ENCODE measurements at places on chromosomes 5 and 9.

DNA sequence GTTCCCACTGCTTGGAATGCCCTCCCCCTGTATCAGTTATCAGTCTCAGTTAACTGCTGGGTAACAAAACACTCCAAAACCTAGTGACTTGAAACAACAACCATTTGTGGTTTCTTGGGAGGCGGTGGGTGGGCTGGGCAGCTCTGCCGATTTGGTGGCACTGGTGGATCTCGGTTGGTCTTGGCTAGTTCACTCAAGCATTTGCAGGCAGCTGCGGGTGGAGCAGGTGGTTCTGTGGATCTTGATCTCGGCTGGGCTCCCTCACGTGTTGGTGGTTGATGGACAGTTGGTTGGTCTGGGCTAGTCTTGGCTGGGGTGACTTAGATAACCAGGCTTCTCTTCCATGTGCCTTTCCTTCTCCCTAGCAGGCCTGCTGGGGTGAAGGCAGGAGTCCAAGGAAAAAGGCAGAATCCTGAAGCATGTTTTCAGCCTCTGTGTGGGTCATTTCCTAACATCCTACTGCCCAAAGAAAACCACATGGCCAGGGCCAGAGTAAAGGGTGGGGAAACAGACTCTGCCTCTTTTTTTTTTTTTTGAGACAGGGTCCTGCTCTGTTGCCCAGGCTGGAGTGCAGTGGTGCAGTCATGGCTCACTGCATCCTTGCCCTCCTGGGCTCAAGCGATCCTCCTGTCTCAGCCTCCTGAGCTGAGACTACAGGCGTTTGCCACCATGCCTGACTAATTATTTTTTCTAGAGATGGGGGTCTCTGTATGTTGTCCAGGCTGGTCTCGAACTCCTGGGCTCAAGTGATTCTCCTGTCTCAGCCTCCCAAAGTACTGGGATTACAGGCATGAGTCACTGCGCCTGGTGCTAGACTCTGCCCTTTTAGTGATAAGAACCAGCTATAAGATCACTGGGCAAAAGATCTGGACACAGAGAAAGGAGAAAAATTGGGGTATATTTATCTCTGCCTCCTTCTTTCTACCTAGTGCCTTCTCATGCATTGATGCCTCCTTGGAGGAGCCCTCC is 183.7 kb downstream of the RGS3 start:
- no peak for DNase-seq

DNA sequence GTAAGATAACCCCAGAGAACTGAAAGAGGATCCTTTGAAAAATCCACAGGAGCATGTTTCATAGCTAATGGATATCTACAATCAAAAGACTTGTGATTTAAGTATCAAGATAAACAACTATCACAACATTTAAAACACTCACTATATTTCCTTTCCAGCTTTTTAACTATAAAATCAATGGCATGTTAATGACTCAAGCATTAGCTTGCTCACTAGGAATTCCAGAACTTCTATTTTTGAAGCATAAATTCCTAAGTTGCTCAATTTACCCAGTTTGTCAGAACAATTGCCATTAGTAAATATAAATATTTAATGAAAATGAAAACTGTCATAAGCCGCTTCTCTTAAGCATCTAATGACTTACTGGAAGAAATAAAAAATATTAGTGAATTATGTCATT is 355.3 kb downstream of the PRELID2 start:
- DNase-seq, result no peak

DNA sequence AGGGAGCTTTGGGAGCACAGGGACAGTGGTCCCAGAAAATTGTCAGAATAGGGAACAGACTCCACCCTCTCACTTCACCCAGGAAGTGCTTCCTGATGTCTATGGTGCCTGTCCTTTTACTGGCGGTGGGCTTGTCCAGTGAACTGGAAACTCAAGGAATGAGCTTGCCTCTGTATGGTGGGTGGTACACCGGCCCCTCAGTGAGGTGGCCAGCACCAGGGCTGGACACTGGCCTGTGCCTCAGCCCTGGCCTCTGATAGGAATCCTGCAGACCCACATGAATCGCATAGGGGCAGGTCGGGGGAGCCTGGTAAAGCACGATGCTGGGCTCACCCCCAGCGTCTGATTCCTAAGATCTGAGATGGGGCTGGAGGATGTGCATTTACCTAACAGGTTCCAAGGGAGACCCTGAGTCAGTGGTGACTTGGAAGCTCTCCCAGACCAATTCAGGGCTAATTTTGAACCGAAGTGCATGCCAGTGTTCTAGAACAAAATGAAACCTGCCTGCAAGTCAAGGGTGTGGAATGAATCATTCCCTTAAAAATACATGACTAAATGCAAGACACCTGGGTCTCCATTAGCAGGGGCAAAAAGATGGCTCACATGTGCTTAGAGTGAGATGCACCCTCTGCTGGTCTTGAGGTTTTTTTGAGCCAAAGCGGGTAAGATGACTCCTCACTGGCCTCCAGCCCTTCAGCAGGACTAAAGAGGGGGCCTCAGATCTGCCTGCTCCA is 178.3 kb downstream of the HSPA4 start:
- no peak for DNase-seq

GRCh38 chr9:101201630-101202029 is 173.1 kb downstream of the PLPPR1 start:
- no peak for DNase-seq

GRCh38 chr9:19533373-19533772 is 124.6 kb downstream of the ACER2 start:
- no peak for DNase-seq

DNA sequence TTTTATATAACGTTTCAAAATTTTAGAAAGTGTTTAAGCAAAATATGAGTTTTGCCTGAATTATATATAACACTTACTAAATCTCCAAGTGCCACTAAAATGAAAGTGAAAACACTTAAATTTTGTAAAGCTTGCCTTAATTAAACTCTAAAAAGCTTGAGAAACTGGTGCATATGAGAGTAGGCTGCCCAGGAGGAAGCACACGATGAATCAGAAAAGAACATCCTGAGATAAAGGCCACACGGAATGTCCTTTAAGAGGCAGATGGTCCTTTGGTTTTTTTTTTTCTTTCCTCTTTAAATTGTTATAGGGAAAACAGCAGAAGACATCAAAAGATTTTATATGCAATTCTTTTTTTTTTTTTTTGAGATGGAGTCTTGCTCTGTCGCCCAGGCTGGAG is 60.3 kb downstream of the HABP4 start:
- no peak for DNase-seq

GRCh38 chr5:17087035-17087434 is 130.4 kb upstream of the BASP1 start:
- DNase-seq, result no peak

DNA sequence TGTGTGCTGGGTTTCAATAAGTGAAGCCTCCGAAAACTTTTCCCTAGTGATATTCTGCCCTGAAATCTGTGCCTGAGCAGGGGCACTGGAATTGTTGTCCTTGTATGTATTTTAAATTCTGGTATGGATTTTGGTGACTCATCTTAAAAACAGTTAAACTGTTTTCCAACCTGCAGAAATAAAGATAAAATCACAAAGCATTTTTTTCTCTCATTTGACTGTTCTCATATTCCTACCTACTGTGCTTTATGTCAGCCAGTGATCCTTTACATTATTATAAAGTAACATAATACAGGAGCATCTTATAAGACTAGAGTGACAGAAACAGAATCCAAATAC is 10.9 kb upstream of the TAF11L2 start:
- no peak for DNase-seq

DNA sequence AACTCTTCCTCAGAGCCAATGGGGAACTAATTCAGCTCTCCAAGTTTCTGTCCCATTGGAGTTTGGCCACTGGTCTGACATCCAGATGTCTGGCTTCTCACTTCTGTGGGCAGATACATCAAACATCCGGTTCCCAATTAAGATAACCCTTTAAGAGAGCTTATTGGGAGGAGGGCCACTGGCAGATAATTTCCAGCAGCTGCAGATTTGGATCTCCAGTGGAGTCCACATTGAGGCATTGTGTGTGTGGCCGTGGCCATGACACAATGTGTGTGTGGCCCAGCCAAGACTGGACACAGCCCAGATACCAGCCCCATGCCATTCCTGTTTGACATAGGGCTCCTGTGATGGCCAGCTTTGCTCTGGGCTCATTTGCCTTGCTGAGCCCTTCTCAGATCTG is 110.5 kb upstream of the MAP1B start:
- DNase-seq, result no peak

Data from DMS79 treated with DMSO at 0.1 percent for 48 hours (cell line).